ENCODE measurements at places on chromosomes 7 and 10.
A peak's percentile ranks its signal among the peaks of the same experiment; 100 is the strongest.

DNA sequence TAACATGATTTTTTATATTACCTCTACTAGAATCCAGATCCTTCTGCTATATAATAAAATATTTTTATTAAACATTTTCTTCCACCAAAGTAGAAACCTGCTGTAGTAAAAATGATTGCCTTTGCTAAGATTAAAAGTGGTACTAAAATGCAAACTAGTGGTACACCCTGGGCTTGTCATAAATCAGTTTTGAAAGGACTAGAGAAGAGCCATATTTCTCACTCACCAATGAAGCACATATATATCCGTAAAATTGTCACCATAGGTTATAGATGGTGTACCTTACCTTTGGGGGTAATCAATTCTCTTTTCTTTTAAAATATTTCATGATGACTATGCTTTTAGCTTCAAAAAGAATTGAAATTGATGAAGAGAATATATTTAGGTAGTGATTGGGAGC is 253.0 kb upstream of the SLC26A5 start:
- DNase-seq, result no peak

DNA sequence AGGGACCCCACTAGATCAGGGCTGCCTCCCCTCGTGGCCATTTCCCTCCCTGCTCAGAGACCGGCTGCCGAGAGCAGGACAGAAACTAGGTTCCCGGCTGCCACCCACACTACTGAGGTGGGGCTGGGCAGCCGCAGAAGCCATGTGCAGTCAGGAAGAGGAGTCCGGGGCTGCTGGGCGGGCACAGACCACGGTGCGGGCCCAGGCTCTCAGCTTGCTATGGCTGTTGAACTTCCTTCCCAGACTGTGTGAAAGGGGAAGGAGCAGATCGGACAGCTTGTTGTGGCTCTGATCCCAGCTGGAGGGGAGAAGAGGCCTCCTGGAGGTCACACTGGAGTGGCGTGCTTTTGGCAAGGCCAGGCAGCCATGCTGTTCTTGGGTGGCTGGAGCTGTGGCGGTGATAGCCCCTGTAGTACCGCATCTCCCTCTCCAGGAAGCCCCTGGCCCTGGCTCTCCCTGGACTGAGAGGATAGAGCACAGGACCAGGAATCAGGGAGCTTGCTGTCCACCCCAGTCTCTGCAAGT is 56.8 kb downstream of the HK1 start:
- DNase-seq, result peak; percentile 82

DNA sequence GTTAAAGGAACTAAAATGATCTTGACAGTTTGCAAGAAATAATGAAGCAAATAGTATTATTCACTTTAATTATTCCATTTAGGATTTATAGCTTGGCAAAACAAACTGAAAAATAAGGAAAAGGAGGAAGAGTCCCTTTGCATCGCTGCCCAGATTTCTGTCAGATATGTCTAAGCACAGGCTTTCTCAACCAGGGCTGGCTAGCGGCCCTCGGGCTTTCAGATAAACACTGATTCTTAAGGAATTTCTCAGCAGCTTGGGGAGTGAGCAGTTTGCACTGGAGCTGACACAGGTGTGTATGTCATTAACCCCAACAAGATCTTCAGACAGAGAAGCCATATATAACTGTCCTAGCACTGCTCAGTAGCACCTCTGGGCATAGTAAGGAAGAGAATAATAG is 47.9 kb upstream of the SEMA3D start:
- DNase-seq, result no peak

DNA sequence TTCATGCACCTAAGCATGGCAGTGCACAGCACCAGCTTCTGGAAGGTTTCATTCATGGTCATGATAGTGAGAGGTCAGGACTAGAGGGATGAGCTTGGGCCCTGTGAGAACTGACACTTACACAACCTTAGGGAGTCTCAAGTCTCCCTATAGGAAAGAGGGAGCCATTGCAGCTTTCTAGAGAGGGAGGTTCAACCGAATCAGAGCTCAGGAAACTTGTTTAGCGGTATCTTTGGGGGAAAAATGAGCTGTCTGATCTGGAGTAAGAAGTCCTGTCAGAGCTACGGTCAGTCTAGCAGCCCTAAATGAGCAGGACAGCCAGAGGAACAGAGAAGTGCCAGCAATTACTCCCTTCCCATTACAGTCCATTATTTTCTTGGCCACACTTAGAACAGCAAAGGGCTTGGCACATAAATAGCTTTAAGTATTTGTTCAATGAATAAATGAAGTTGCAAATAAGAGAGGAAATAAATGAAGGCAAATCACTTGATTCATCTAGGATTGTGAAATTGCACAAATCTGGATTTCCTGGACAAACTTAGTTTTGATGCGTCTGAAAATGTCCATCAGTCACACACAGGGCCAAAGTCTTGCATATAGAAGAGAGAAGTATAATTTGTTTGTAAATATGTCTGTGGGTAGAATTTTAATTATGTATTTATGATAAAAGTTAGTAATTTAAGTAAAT is 262.0 kb downstream of the GLI3 start:
- DNase-seq, result no peak

DNA sequence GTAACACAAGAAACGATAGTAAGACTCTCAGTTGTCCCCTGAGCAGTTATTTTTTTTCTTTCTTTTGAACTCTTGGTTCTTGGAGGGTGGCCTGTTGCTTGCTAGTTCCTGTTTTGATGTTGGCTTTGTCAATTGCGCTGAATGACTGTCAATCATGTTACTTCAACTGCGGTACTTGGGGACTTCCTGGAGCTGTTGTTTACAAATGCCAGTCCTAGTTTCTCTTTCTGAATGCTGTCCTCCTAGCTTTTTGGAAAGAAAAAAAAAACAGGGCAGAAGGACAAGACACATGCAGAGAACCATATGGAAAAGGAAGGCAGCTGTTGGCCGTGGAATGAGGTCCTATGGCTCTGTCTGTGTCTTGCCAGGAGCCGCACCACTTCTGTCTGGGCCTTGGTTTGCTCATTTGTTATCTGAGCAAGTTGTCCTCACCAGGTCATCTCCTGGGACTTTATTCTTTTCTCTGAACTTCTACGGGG is 7.0 kb upstream of the PDCD4 start:
- DNase-seq, result no peak

- DNase-seq, result no peak
Measured at GRCh38 chr7:50284296-50284695, 20.2 kb upstream of the IKZF1 start.

- DNase-seq, result no peak
Measured at GRCh38 chr7:157775560-157776332, 438.9 kb downstream of the DNAJB6 start.

DNA sequence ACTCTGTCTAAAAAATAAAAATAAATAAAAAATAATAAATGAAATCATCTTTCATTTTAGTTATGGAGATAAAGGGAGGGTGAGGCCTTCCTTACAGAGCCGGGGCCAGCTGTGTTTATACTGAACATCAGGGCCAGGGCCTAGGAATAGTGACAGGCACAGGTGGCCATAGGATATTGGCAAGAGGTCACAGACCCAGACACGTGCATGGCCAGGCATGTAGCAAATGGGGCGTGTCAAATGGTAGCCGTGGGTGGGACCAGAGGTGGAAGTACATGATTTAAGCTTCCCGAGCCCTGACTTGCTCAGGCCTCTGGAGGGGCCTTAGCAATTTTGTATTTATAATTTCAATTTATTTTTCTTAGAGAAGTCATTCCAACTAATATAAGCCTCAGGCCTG is 353.0 kb downstream of the ANKRD30A start:
- no peak for DNase-seq

GRCh38 chr10:5354068-5354467 is 10.7 kb upstream of the UCN3 start:
- DNase-seq, result no peak

DNA sequence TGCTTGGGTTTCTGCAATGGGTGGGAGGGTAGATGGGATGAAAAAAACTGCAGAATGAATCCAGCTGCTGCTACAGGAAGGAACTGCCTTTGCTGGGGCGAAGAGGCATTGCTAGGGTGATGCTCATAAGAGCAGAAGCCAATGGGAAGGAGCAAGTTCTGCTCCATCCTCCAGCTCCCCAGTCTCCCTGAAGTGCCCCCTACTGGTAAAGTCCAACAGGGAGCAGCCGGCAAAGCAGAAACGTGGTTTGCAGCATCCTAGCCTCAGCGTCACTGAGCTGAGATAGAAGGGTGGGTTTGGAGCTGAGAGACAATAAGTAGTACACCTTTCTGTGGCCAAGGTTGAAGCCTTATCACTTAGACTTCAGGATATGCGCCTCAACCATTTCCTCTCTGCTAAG is 220.5 kb downstream of the CCSER2 start:
- DNase-seq, result no peak

DNA sequence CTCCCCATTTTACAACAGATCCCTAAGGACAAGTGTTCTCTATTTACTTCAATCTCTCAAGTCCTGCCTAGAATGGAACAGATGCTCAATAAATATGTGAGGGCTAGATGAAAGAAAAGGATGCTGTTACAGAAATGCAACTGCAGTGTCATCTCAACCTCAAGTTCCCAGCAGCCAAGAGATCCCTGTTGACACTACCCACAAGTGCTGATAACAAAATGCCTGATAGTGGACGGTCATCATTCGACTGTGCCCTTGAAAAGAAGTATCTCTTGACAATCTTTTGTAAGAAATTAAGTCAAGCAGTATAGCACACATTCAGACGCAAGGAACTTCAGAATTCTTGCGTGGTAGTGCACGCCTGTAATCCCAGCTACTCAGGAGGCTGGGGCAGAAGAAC is 133.2 kb downstream of the PARD3 start:
- DNase-seq, result no peak

DNA sequence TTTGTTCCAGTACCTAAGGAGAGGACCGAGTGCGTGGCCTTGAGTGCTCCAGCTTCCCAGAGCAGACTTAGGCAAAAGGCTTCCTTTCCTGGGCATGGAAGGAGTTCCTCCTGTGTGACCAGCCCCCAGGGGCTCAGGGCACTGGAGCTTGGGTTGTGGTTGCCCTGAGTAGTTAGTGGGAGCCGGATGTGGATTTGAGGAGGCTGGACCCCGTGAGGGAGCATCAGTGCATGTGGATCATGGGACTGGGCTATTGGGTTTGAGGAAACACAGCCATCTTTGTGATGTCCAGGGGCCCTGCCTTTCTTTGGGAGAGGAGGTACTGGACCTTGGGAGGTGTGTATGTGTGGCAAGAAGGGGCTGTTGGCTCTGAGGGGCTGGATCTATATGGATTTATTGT is 8.4 kb downstream of the LRMDA start:
- DNase-seq, result no peak

GRCh38 chr7:20539201-20539600 is 76.3 kb upstream of the ABCB5 start:
- DNase-seq, result peak; percentile 15

DNA sequence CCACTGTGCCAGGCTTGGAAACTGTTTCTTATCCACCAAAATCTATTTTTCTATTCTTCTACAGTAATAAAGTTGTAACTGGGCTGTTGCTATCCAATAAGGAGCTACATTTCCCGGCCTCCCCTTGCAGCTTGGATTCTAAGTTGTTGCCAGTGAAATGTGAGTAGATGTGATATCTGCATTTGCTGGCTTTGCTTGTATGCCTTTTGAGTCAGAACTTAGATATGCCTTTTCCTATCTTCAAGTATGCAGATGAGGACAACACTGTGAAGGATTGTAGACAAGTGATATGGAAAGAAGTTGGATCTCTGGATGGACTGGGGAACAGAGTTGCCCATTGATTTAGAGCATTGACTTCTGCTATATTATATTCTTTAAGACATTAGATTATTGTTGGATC is 236.9 kb downstream of the REEP3 start:
- no peak for DNase-seq

DNA sequence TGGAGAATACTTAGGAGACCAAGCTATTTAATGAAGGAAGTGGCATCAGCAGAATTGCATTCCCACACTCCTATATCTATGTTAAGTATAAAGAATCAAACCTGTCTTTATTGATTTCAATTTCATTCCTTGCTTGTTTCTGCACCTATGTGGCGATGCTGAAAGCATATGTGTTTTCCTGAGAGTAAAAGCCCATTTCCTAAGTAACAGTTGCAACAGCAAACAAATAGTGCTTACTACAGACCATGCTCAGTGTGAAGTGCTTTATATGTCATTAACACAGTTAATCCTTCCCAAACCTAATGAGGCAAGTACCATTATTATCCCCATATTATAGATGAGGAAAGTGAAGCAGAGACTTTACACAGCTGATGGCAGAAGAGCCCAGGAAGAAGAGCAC is 552.1 kb downstream of the PARD3 start:
- DNase-seq, result no peak

GRCh38 chr7:123770378-123770777 is 21.6 kb upstream of the WASL start:
- no peak for DNase-seq

DNA sequence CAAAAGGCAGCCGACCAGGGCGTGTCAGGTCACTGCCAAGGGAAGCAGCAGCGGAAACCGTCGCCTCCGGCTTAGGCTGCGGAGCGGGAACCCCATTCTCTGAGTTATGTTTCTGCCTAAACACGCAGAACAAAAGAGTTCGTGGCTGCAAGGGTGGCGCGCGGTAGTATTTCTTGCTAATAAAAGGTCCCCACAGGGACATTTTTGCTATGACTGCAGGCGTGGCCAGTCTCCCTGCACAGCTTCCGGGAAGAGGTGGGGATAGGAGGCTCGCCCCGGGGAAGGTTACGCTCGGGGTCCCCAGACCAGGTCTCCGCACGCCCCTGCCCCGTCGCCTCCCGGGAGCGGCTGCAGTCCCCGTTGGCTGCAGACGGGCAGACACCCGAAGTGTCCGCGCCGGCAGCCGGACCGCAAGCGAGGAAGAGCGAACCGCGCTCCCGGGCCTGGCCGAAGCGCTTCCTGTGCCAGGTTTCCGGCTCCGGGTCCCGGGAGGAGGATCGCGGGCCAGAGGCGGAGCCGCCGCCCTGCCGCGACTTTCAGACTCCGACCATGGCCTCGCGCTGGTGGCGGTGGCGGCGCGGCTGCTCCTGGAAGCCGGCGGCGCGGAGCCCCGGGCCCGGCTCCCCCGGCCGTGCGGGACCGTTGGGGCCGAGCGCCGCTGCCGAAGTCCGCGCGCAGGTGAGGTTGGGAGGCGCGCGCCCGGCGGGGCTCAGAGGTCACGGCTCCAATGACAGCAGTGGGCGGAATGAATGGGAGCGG is at the start of gene PDSS1:
TSS of gene PDSS1 (plus strand) at position 539 of the 759 bp plus-strand sequence. CDS start at position 550, 11 bp downstream.
- peak; percentile 27 for DNase-seq

DNA sequence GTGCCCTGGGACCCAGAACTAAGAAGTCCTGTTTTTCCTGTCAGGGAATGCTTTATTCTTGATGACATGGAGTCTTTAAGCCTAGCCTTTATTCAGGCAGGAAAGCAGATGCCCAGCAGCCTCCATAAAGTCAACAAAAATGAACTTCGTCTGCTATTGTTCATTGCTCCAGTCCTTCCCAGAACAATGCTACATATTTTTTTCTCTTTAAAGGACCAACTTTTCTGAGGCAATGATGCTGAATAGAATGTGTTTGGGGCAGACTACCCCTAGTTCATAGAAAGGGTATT is 47.6 kb upstream of the PDCD4 start:
- no peak for DNase-seq

GRCh38 chr10:104706886-104707285 is 65.8 kb downstream of the SORCS3 start:
- no peak for DNase-seq
